ENCODE measurements at places on chromosomes 13 and 19. TPM values are rescaled to one million over a fixed set of nuclear protein-coding genes. Genes with fewer than 3 reads are reported as not detected.

TSKS gene
- total RNA-seq: 0.28 TPM

ZNF491 gene
- total RNA-seq: 5.3 TPM

OVOL3 gene
- total RNA-seq: not detected

LRRC63 gene
- total RNA-seq: under 0.01 TPM

IZUMO1 gene
- under 0.01 TPM for total RNA-seq

OBI1 gene
- total RNA-seq: 11.6 TPM

DCLK1 gene
- total RNA-seq: 4.5 TPM

OR7D2 gene
- not detected for total RNA-seq

THOP1 gene
- 90.5 TPM for total RNA-seq

AXL gene
- 345 TPM for total RNA-seq

BICRA gene
- total RNA-seq: 7.9 TPM

POLR1D gene
- total RNA-seq: 60.3 TPM

SYCN gene
- total RNA-seq: not detected

ADAMTS10 gene
- total RNA-seq: 21.7 TPM

DCT gene
- 0.09 TPM for total RNA-seq

CEACAM8 gene
- total RNA-seq: not detected

ZBTB7A gene
- 36.2 TPM for total RNA-seq

ADPRHL1 gene
- total RNA-seq: 1.5 TPM

BORA gene
- total RNA-seq: 6.5 TPM

SIX5 gene
- 7.6 TPM for total RNA-seq

MBD3L3 gene
- total RNA-seq: not detected

CHST8 gene
- total RNA-seq: not detected

All from smooth muscle cell of the umbilical artery (primary cell).